ENCODE measurements at places on chromosomes 2 and 18. TPM values are rescaled to one million over a fixed set of nuclear protein-coding genes. Genes with fewer than 3 reads are reported as not detected.

- no peaks in the 10 kb centered on the region for H3K27me3 ChIP-seq
- H3K4me1 ChIP-seq = no peaks in the 10 kb centered on the region
- no peak overlapping the region for H3K27ac ChIP-seq
- H3K36me3 ChIP-seq = no peaks in the 10 kb centered on the region
Observed at GRCh38 chr2:240021488-240022104, 3.5 kb downstream of the NDUFA10 start.

DNA sequence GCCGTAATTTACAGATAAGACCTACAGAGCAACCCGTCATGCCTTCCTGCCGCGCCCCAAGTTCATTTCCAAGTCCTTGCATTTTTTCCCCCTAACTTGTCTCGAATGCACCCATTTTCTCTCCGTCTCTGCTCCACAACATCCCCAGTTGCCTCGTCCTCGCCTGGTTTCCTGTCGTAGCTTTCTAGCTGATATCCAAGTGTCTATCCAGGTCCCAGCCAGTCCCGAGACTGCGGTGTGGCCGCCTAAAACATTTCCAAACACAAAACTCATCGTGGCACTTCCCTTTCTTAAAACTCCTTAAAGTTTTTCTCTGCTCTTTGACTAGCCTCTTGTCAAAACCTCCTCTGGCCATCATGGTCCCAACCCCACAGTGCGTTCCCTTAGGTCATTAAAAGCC is 1.2 kb upstream of the BARD1 start:
- no peaks in the 10 kb centered on the region for H3K27me3 ChIP-seq
- peak overlapping the region; percentile 82 for H3K4me3 ChIP-seq
- DNase-seq = peak; percentile 70
- H3K4me1 ChIP-seq = peaks cover 1% of the 10 kb centered on the region

- H3K4me3 ChIP-seq = no peak overlapping the region
- H3K27ac ChIP-seq = no peak overlapping the region
- peaks cover 3% of the 10 kb centered on the region for H3K4me1 ChIP-seq
- no peak for DNase-seq
Observed at GRCh38 chr2:7953195-7953594, 728.7 kb upstream of the ID2 start.

DNA sequence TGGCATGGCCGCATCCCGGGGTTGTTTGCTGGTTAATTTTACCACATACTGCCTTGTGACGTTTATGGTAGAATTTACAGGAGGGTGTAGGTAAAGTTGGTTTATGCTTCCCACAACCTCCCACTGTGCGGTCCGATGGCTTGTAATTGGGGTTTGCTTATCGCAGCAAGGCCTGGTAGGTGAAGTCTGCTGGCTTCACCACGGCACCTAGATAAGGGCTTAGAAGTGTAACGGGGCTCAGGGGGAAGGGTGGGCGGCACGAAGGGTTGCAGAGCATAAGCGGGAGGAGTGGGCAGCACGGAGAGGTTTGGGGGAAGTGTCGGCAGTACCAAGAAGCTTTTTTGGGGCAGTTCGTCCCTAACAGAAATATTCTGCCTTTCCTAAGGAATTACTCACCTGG is 39.0 kb upstream of the TMEM131 start:
- H3K4me1 ChIP-seq = no peaks in the 10 kb centered on the region
- no peak for DNase-seq
- no peak overlapping the region for H3K4me3 ChIP-seq
- H3K27ac ChIP-seq = no peak overlapping the region
- no peaks in the 10 kb centered on the region for H3K27me3 ChIP-seq
- H3K36me3 ChIP-seq = no peaks in the 10 kb centered on the region

DNA sequence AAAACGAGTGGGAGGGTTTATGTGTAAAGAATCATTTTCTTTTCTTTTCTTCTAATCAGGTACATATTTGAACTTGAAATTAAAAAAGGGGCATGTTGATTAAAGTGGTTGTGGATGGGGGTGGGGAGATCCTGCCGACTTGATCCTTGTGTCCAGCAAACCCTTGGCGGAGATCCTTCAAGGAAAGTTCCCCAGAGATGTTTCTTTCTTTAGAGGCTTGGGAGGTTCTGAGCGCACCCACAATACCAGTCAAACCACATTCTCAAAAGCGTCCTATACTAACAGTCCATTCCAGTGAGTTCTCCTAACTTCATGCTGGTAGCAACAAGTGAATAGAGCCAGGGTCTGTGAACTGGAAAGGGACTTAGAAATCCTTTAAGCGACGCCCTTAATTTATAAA is 49.2 kb downstream of the MYCN start:
- no peaks in the 10 kb centered on the region for H3K27me3 ChIP-seq
- no peak for DNase-seq
- no peak overlapping the region for H3K27ac ChIP-seq
- no peaks in the 10 kb centered on the region for H3K4me1 ChIP-seq

- no peak overlapping the region for H3K4me3 ChIP-seq
- H3K36me3 ChIP-seq = peaks cover 2% of the 10 kb centered on the region
- no peaks in the 10 kb centered on the region for H3K4me1 ChIP-seq
- no peak for DNase-seq
- no peaks in the 10 kb centered on the region for H3K27me3 ChIP-seq
Observed at GRCh38 chr2:100004959-100005387, 137.4 kb downstream of the AFF3 start.

The CELF4 gene
- polyA plus RNA-seq = not detected
